ENCODE measurements at places on chromosomes 6 and 20.
A peak's percentile ranks its signal among the peaks of the same experiment; 100 is the strongest.

DNA sequence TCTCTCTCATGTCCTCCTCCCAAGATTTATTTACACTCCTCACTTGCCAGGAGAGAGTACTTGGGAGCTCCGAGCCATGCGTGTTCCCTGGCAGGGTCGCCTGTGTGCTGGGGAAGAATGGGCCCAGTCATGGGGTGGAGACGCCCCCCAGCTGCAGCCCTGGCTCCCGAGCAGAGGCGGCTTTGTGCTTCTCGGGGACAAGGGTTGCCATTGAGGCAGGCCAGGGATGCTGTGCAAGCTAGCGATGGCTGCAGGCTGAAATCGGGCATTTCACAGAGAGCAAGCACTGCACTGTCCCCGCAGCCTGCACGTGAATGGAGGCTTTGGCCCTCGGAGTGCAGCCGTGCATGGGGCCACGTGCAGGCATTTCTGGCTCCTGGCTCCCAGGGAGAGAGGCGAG, 23.8 kb downstream of the PHACTR3 start:
- DNase-seq: no peak

- no peak for DNase-seq
Measured at GRCh38 chr6:49110916-49111315, 352.1 kb downstream of the MMUT start.

- DNase-seq: no peak
Measured at GRCh38 chr6:151351146-151351700, 40.1 kb downstream of the ZBTB2 start.

- DNase-seq: no peak
Measured at GRCh38 chr6:138757136-138757535, 16.4 kb upstream of the CCDC28A start.

- DNase-seq: no peak
Measured at GRCh38 chr6:41191569-41191968, 9.4 kb downstream of the TREML2 start.

- no peak for DNase-seq
Measured at GRCh38 chr6:135030056-135030473, 24.6 kb downstream of the HBS1L start.

GRCh38 chr6:148598724-148599123, 148.1 kb upstream of the UST start:
- no peak for DNase-seq

GRCh38 chr6:133369773-133370272, 128.7 kb downstream of the EYA4 start:
- no peak for DNase-seq

- DNase-seq: no peak
Measured at GRCh38 chr6:78199044-78199443, 546.2 kb downstream of the MEI4 start.

GRCh38 chr20:3753098-3753497, 14.5 kb downstream of the ADISSP start:
- DNase-seq: peak; percentile 73

DNA sequence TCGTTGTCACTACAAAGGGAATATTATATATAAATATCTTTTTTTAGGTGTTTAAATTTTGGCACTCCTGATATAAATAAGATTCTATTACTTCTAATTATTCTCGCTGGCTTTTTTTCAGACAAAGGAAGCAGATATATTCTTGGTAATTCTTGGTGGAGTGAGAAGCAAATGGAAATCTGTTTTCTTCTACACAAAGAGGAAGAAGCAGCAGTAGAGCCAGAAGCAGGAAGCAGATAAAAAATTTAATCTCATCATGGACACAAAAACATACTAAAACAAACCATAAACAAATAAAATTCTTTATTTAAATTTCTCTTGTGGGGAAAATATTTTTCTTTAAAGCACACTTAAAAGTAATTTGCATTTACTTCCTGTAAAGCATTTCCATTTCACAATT, 3.7 kb upstream of the KIAA0319 start:
- DNase-seq: no peak

GRCh38 chr6:150876598-150876997, 11.1 kb downstream of the MTHFD1L start:
- DNase-seq: peak; percentile 37

DNA sequence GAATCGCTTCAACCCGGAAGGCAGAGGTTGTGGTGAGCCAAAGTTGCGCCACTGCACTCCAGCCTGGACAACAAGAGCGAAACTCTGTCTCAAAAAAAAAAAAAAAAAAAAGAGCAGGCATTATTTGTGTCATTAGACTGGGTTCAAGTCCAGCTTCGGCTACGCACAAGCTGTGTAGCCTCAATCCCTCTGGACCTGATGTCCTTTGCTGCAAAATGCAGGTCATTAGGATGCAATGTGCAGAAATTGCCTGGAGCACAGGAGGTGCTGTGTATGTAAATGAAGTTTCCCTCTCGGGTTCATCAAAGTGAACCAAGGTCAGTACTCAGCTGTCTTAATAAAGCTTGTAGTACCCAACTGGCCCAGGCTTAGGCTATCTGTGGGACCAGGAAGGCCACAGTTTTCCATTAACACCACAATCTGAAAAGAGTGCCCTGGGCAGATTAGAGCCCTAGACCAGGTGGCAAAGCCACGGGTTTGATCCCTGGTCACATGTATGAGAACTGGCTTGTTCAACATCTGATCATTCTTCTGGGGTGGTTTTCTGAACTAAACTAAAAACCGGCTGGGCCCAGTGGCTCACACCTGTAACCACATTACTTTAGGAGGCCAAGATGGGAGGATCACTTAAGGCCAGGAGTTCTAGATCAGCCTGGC, 155.3 kb downstream of the ZMYND8 start:
- no peak for DNase-seq

DNA sequence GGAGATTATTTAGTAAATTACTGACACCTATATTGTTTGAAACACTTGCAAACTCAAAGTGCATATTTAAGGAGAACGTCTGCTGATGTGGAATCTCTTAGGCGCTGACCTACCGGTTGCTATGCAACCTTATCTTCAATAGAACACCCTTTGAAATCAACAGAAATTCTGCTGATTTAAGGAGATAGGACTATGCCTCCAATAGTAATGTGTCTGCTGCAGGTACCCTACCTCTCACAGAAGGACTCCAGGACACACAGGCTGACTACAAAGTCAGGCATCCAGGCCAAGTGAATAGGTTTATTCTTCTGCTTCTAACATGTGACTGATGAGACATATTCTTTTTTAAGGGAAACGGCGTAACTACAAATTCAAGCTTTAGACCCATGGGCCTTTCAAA, 311.7 kb downstream of the CBLN4 start:
- no peak for DNase-seq

DNA sequence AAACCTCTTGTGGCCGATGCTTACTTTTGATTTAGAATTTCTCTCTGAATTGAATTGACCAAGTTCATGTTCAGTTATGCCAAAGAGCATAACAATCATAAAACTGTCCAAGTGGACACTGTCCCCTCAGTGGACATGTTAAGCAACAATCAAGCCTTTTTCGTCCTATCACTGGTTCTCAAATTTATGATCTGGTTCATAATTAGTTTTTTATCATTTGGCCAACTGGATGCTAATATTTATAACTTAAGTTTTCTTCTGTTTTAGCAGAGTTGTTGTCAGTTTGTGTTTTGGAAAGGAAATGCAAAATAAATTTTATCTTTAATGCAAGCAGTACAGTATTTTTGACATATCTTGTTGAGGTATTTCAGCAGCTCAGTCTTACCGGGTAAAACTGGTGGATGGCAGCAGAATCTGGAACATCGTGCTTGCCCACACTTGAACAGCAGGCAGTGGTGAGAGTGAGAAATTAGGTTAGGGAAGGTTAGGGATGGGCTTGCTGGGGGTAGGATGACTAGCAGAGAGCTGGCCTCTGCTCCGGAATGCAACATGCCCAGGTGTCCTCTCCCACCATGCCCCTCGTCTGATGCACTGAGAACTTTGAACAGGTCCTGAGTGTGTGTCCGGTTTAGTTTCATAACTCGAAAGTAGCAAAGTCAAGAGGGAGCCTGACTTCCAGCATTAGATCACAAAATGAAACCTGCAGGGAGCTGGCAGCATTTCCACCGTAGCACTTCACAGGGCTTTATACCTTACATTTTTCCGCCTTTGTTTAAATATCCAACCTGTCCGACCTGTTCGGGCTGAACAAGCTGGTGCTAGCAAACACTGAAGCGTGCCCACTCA, 93.1 kb downstream of the RREB1 start:
- no peak for DNase-seq

GRCh38 chr6:133888929-133889556, at the start of gene TCF21:
Gene TCF21 (plus strand): TSS chr6:133889113. CDS start chr6:133889398, 285 bp downstream.
- DNase-seq: peak; percentile 85

- peak; percentile 94 for DNase-seq
Measured at GRCh38 chr6:7267466-7268091, 45.4 kb downstream of the SSR1 start.

DNA sequence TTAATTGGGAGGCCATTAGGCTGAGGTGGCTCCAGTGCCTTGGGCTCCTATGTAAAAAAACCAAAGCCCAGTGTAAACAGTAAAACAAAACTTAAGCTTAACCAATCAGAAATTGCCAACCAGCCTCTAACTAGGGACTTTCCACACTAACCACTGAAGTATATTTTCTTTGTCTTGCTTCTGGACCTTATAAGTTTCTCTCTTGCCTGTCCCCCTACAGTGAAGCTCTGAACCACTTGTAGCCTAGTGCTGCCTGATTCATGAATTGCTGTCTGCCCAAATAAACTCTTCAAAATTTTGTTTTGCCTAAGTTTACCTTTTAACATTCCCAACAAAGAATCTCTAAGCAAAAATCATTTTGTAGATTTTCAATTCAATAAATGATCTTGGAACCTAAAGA, 28.2 kb downstream of the POPDC3 start:
- peak; percentile 36 for DNase-seq

- no peak for DNase-seq
Measured at GRCh38 chr6:29925321-29925720, 17.0 kb upstream of the HLA-A start.

DNA sequence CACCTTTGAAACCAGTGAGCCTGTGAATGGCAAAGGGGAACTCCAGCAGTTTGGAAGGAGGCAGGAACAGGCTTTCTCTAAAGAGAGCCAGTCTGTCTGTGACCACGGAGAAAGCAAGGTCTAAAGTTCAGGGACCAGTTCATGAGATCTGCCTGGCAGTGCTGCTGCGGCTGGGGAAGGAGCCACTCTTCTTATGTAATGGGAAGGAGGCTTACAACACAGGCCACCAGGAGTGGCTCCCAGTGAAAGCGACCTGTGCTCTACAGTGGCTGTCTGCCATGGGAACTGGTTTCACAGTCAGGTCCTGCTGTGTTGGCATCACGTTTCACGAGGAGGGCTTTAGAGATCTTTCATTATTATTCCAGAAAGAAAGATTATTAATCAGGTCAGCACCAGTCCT, 291.9 kb upstream of the PRDM1 start:
- DNase-seq: no peak

DNA sequence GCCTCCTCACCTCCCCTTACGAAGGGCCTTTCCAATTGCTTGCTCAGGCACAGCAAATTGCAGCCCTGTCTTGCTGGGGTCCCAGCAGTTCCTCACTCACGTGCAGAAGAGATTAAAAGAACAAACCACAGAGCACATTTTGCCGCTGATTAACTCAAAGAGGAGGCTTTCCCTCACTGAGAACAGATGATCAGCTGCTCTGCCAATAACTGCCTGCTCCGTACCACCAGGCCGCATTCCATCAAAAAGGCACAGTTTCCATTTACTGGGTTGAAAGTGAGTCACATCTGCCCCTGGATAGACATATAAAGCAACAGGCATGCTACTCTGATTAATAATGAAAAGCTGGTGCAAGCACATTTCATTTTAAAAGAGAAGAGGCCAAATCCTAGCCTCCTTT, 446.8 kb downstream of the PTPRT start:
- no peak for DNase-seq

GRCh38 chr6:82270881-82271635, 23.5 kb upstream of the IBTK start:
- DNase-seq: peak; percentile 52

GRCh38 chr6:3088968-3089367, 20.7 kb downstream of the RIPK1 start:
- DNase-seq: peak; percentile 11

DNA sequence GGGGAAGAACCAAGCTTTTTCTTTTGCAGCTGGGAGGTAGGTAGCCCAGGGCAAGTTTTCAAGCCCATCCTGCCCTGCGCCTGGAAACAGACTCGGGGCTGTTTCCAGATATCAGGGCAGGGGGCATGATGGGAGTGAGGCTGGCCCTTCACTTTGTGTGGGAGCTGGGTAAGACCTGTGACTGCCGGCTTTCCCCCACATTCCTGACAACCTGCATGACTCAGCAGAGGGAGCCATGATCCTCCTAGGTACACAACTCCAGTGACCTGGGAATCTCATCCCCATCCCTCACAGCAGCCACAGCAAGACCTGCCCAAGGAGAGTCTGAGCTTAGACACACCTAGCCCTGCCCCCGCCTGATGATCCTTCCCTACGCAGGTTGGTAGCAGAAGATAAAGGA, 280.8 kb downstream of the SOX4 start:
- no peak for DNase-seq

DNA sequence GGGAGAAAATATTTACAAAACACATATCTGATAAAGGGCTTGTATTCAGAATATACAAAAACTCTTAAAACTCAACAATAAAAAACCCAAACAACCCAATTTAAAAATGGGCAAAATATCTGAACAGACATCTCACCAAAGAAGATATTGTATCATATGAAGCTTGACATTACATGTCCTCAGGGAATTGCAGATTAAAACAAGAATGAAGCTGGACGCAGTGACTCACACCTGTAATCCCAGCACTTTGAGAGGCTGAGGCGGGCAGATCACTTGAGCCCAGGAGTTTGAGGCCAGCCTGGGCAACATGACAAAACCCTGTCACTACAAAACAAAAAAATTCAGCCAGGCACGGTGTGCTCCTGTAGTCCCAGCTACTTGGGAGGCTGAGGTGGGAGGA, 135.4 kb upstream of the AKIRIN2 start:
- DNase-seq: no peak

- DNase-seq: no peak
Measured at GRCh38 chr20:60806824-60807223, 445.2 kb upstream of the CDH4 start.

GRCh38 chr6:46628976-46629375, 23.6 kb downstream of the CYP39A1 start:
- no peak for DNase-seq

DNA sequence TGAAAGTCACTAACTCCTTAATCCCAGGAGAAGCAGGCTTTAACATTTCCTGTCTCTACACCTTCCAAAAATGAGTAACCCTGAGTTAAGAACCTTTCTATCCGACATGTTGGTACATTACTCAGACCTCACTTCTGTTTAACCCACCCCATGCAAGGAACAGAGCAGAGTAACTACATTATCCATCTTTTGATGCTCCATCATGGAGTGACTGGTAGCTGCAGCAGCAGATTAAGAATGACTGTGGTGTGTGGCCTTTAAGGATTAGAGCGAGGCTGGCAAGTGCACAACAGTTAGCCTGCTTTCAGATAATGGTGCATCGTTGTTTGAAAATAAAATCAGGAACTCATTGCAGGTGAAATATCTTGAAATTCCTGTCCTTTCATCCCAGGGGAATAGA, 2.0 kb downstream of the TRAF3IP2 start:
- DNase-seq: peak; percentile 34

- DNase-seq: no peak
Measured at GRCh38 chr6:141364694-141365093, 768.0 kb upstream of the GJE1 start.
